ENCODE measurements at places on chromosomes 4 and X. TPM values are rescaled to one million over a fixed set of nuclear protein-coding genes. Genes with fewer than 3 reads are reported as not detected.

DCHS2 gene
- 8.4 TPM for polyA plus RNA-seq

- DNase-seq, result peak; percentile 73
Measured at GRCh38 chr4:168694667-168695066, 197.8 kb downstream of the PALLD start.

GRCh38 chrX:24424948-24425347 is 40.1 kb upstream of the PDK3 start:
- DNase-seq, result no peak

DNA sequence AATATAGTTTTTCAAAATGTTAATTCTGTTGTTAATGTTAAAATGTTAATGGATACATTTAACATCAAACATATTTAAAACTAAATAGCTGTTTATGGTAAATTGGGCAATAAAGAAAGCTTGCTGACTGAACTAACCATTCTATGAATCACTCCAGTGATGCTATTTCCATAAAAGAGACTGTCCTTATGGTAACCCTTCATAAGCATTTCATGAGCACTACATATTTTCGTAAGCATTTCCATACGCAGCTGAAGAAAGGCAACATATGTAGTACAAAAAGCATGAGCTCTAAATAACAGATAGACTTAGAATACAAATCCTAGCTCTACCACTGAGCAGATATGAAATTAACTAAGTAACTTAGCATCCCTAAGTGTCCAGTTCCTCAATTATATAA is 188.9 kb downstream of the COL25A1 start:
- DNase-seq, result peak; percentile 15
